ENCODE measurements at places on chromosomes 2 and 18.

DNA sequence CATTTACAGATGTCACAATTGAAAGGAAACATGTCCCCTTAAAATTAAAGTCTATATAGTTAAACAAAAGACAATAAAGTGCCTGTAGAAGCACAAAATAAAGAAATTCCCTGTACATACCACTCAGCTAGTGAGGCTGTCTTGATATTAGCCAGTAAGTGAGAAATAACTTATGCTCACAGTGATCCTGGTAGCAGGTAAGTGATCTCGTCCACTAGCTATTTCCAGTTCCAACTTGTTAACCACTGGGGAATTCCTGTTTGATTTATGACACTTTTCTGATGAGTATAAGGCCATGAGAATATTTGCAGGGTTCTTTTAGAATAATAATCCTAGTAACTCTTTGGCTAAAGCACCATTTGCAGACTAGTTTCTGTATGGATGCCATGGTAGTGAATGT is 127.9 kb upstream of the PGAP1 start:
- DNase-seq = no peak

GRCh38 chr2:180983468-180984242 is 3.2 kb downstream of the UBE2E3 start:
- DNase-seq = no peak

DNA sequence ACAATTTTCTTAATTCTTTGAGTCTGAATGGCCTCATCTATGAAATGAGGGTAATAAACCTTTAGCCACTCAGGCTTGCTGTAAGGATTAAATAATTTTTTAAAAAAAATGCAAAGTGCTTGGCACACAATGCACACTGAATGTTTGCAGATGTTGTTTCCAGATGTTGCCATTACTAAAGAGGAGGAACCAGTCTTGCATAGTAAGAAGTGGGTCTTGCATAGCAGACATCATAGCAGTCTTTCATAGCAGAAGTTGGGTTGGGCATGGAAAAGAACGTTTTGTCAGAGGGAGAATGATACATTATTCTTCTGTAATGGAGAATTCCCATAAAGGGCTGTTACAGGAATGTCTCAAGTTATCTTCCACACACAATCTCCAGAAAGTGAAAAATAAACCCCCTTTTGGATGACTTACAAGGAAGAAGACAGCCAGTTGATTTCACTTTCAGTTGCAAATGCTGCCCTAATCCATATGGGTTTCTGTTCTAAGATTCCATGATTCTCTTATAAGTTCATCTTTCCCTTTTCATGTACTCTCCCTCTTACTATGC is 327.7 kb downstream of the SUCLG1 start:
- no peak for DNase-seq

DNA sequence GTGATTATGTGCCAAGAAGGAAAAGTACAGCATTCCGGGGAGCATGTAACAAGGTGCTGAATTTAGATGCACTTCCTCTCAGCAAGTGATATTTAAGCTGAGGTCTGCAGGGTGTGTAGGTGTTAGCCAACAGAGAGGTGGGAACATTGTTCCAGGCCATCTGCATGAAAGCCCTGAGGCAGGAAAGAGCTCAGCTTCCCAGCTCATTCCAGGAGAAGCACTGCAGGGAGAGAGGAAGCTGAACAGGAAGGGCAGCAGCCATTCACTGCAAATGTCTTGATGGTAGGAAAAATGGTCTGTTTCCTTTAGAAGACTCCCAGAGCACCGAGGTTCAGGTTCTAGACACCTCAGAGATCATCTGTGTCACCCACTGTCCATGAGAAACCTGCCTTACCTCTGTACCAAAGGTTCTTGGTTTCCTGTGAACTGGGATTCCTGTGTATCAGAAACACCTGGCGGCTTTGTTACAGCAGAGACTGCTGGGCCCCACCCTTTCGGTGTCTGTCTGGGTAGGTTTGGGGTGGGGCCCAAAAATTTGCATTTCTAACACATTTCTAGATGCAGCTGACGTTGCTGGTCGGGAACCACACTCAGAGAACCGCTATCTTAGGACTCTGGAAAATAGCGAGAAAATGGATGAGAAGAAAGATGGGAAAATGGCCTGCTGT is 84.0 kb downstream of the RTN4 start:
- no peak for DNase-seq

- DNase-seq = no peak
Measured at GRCh38 chr2:2793514-2793913, 462.4 kb upstream of the MYT1L start.

GRCh38 chr18:34153711-34154110 is 71.0 kb downstream of the NOL4 start:
- DNase-seq = no peak

DNA sequence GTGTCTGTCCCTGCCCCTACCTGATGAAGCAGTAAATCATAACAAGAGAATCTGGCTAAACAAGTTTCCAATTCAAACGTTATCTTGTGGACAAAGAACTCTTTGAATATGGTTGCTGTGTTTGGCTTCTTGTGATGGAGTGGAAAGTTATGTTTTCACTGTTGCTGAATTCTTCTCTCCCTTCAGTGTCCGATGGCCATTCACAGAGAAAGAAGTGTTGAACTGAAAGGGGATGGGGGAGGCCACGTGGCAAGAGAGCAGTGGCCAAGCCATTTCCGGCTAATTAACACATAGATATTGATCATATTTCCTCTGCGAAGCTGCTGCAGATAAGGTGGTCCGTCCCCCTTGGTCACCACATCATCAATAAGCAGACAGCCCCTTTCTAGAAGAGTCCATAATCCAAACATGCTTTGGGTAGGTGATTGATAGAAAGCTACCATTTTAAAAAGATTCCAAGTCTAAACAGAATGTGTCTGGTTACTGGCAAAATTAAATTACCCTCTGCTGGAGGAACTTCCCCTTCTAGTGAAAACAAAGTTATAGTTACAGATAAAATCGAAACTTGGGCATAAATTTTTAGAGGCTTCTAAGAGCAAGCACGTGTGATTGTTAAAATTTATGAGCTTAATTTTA is 36.9 kb upstream of the FZD7 start:
- no peak for DNase-seq

GRCh38 chr18:2223449-2223848 is 347.9 kb downstream of the METTL4 start:
- DNase-seq = no peak

DNA sequence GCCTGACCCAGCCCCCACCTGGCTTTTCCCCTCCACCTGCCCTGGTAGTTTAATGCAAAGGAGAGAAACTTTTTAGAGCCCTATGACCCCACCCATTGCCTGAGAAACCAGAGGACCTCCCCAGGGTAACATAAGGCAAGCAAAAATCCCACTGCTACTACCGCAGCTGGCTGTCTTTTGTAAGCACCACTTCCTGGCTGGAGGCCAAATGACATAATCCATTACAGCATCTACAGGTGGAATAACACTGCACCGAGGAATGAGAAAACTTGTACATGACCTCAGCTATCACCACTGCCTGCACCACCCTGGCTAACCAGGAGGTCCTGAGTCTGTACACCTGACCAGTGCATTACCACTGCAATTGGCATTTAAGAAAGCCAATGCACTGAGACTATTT is 149.6 kb upstream of the GALNT5 start:
- no peak for DNase-seq

- no peak for DNase-seq
Measured at GRCh38 chr18:32315881-32316280, 126.0 kb downstream of the MEP1B start.

- no peak for DNase-seq
Measured at GRCh38 chr2:174618179-174618578, 20.6 kb upstream of the WIPF1 start.

DNA sequence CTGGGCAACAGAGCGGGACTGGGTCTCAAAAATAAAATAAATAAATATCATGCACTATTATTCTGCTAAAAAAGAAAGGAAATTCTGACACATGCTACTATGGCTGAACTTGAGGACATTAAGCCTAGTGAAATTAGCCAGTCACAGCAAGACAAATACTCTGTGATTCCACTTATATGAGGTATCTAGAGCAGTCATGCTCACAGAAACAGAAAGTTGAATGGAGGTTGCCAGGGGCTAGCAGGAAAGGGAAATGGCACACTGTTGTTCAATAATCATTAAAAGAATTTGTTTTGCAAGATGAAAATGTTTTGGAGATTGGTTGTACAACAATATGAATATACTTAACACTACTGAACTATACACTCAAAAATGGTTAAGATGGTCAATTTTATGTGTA is 60.8 kb downstream of the NCKAP1 start:
- DNase-seq = no peak

- no peak for DNase-seq
Measured at GRCh38 chr2:158346032-158346431, 110.5 kb downstream of the CCDC148 start.

GRCh38 chr2:16861530-16861929 is 195.9 kb upstream of the CYRIA start:
- no peak for DNase-seq

DNA sequence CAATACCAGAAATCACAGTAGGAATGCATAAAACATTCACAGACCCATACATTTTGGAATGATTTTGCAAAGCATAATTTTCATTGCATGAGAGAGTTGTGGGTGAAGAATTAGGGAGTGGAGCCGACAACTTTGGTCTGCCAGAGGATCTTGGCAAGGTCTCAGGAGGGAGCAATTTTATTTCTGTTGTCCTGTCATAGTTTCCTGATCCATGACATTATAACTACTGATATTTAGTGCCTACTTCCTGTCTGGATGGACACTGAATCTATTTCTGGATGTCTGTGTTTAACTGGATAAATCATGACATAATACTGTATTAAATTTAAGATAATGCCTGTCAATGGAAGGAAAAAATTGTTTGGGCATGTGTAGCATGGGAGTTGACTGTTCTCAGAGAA is 2.4 kb downstream of the ITGA4 start:
- DNase-seq = no peak

DNA sequence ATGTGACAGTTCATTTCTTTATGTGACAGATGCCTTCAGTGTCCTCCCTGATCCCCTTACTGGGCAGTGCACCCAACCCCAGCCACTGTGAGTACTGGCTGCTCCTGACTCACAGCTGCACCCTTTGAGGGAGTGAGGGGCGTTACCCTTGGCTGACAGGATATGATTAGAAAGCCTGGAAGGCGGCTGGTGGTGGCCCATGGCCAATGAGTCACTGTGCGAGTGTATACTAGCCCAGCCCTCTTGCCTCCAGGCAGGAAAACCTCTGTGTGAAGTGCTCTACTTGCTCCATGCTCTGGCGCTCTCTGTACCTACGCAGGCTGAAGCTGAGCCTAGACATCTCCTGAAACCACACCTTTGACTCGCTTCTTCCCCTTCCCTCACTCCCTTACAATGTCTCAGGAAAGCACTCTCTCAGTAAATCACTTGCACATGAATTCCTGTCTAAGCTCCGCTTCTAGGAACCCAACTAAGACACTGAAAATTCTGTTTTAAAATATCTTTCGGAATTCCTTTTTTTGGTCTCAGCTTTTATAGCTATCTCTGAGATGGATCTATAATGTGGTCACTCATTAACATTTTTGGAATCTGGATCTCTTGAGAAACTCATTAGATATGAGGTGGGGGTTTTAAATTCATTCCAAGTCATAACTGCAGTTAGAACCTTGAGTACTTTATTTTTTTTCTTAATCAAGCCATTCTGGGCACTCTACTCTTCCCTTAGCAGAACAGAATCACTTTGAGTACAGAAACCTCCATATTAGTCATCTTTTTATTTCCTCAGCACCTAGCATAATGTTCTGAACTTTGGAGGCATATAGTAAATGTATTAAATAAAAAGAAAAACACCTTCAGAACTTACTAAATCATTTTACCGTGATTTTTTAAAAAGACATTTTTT is 25.3 kb upstream of the STAM2 start:
- DNase-seq = no peak

DNA sequence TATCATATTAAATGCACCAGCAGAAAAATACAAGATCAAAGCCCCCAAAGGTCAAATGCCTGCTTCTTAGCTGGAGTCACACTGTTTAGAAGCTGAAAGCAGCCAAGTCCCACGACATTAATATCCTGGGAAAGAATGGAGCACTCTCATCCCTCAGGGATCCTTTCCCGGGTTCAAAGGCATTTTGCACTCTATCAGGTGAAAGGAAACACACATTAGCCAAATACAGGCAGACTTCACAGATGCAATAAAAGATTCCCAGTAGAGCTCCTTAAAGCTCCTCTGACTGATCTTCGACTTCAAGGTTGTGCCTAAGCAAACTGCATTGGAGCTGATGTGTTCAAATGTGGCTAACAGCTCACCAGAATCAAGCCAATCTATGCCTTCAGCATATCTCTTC is 158.4 kb downstream of the RNF152 start:
- DNase-seq = no peak

DNA sequence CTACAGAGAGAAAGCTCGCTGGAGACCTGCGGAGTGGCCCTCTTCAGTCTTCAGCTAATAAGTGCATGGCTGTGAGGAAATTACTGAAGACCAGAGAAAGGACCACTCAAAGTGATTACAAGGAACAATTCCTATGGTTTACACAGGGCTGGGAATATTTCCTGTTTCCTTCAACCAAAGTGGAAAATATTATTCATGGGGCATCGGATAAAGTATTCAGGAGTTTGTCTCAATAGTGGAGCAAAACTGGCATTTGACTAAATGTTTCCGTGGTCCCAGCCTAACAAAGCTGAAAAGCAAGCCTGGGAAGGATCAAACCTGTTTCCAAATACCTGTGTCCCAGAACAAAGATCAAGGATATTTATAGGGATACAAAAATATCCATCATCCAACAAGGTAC is 32.0 kb upstream of the CNGA3 start:
- no peak for DNase-seq

DNA sequence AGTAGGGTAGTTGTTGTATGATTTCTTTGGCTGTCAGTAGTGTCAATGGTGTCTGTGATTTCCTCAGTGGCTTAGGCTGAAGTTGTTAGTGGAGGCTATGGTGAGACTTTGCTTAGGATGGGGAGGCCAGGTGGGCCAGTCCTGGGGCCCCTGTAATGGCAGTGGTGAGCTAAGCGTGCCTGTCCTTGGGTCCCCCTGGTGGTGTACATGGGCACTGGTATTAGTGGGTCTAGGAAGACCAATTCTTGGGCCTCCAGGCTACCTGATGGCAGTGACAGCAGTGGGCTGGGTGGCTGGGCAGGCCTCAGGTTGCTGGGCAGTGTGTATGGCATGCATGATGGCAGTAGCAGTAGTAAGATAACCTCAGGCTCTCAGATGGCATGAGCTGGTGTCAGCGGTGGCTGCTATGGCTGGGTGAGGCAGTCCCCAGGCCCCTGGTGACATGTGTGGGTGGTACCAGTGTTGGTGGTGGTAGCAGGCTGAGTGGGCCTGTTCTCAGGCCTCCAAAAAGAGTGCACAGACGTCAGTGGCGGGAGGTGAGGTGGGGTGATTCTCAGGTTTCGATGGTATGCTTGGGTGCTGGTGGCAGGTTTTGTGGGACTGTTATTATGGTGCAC is 103.2 kb downstream of the KLHL14 start:
- DNase-seq = no peak

- no peak for DNase-seq
Measured at GRCh38 chr2:147297820-147298219, 547.0 kb upstream of the ACVR2A start.

Data from stimulated activated CD4-positive, alpha-beta T cell treated with anti-CD3 and anti-CD28 coated beads, TNF-alpha, amount 100 ng/mL, for 4 hours (primary cell).